ENCODE measurements at places on chromosomes 2 and 18.

- no peak for DNase-seq
Observed at GRCh38 chr2:84636080-84636971, 120.0 kb downstream of the DNAH6 start.

DNA sequence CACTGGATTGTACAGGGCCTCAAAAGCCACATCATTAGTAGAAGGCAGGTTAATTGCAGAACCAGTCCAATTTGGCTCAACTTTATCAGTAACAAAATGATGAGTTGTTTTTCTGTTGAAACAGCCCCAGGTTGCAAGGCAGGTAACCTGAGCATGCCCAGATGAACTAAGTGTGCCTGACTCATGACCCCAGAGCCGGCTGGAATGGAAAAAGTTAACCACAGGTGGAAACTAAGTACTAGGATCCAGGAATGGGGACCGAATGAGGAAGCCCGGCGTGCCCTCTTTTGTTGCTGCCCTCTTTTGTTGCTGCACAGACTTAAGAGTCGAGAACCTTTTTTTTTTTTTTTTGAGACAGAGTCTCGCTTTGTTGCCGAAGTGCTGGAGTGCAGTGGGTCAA lies 79.5 kb upstream of the YWHAQ start:
- DNase-seq = no peak

DNA sequence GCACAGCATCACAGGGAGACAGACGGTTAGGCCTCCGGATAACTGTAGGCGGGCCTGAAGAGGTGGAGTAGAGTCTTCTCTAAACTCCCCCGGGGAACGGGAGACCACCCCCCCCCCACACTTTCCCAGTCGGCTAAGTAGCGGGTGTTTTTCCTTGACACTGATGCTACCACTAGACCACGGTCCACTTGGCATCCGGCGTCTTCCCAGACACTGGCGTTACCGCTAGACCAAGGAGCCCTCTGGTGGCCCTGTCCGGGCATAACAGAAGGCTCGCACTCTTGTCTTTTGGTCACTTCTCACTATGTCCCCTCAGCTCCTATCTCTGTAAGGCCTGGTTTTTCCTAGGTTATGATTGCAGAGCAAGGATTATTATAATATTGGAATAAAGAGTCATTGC lies 25.7 kb upstream of the NCL start:
- no peak for DNase-seq

- no peak for DNase-seq
Observed at GRCh38 chr2:186256540-186256939, 229.5 kb upstream of the ZC3H15 start.

DNA sequence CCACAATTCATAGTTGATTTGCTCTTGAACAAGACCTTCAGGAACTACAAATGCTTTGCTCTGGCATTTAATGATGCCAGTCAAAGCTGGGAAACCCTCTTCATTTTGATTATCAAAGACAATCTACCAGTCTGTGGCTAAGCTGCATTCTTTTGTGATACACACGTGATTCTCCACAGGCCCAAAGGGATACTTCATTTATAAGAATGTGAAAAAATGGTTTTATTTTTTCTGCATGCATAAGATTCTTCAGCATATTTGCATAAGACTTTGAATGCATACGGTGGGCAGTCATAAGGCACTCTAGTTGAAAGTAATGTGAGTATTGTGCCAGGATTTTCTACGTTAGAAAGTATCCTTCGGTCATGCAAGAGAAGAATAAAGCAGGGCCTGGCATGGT lies 33.0 kb upstream of the ARL5A start:
- DNase-seq = no peak

GRCh38 chr2:27582129-27582694 lies 630 bp upstream of the ZNF512 start:
- DNase-seq = no peak

GRCh38 chr2:31020713-31021112 lies 117.5 kb downstream of the GALNT14 start:
- no peak for DNase-seq

GRCh38 chr18:14933964-14934363 lies 186.0 kb downstream of the ANKRD30B start:
- no peak for DNase-seq

All from stimulated activated CD4-positive, alpha-beta T cell treated with anti-CD3 and anti-CD28 coated beads, Interleukin-15, amount 100 ng/mL, for 48 hours (primary cell).